ENCODE measurements at places on chromosomes 4 and X. TPM values are rescaled to one million over a fixed set of nuclear protein-coding genes. Genes with fewer than 3 reads are reported as not detected.

- no peak for DNase-seq
Measured at GRCh38 chr4:137635108-137635507, 102.8 kb upstream of the PCDH18 start.

The TLR2 gene
- total RNA-seq, result 8.9 TPM

The JCHAIN gene
- total RNA-seq, result 2.0 TPM

DNA sequence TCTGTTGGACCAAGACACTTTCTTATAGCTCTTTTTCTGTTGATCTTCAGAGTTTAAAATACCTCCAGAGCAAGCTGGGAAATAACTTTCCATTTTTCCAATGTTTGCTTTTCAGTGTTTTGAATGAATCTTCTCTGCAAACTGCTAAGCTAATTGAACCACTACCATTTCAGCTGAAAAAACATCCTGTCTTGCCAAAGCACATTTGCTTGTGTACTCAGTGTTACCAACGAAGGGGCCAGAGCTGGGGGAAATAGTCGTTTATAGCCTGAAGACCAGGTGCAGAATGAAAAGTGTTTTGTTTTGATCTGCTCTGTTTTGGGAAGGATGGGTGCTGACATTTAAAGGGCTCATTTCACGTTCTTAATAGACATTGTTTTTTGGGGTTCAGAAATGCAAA lies 88.4 kb upstream of the CLNK start:
- DNase-seq, result no peak

The CXCL10 gene
- total RNA-seq, result 0.51 TPM

The USP26 gene
- not detected for total RNA-seq

GRCh38 chr4:40070387-40070786 lies 13.7 kb downstream of the N4BP2 start:
- no peak for DNase-seq

The PPARGC1A gene
- 9.2 TPM for total RNA-seq

- peak; percentile 10 for DNase-seq
Measured at GRCh38 chrX:51336584-51336983, 4.0 kb downstream of the NUDT10 start.

- DNase-seq, result no peak
Measured at GRCh38 chrX:110584083-110584482, 211.5 kb downstream of the CHRDL1 start.

GRCh38 chr4:91600301-91600700 lies 703.5 kb upstream of the GRID2 start:
- no peak for DNase-seq

The MMRN1 gene
- 10.6 TPM for total RNA-seq

GRCh38 chr4:133799717-133800315 lies 401.8 kb downstream of the PABPC4L start:
- DNase-seq, result no peak

- no peak for DNase-seq
Measured at GRCh38 chr4:175380841-175381240, 431.2 kb downstream of the GPM6A start.

The PJA1 gene
- total RNA-seq, result 89.9 TPM

DNA sequence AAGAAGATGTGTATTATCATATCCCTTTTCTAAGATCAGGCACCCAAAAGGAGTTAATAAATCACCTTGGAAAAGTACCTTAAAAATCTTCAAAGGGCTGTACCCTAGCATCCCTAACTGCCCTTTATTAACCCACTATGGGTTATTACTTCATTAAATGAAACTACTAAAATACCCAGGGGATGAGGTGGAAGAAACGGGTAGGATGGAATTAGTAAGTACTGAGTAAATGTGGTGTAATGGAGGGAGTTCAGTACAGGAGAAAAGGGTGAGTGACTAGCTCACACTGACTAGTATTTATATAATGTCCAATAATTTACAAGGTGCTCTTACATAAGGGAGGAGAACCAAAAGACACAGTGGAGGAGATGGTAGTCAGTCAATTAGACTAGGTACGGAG lies 51.0 kb upstream of the RASGEF1B start:
- DNase-seq, result no peak

DNA sequence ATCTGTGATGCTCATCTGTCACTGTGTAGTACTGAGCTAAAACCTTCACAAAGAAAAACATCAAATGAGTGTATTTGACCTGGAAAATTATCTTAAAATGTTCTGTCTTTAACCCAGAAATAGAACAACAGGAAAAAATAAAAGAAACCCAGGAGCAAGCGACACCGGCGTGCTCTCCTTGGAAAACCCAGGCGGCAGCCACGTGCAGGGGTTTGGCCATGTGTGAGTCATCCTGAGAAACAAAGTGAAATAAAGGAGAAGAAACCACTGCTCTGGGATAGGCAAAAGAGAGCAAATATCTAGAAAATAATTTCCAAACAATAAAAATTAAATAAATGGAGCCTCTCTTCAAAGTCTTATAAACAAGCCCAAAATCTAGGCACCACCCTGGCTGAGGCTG lies 20.0 kb upstream of the TMEM128 start:
- no peak for DNase-seq

DNA sequence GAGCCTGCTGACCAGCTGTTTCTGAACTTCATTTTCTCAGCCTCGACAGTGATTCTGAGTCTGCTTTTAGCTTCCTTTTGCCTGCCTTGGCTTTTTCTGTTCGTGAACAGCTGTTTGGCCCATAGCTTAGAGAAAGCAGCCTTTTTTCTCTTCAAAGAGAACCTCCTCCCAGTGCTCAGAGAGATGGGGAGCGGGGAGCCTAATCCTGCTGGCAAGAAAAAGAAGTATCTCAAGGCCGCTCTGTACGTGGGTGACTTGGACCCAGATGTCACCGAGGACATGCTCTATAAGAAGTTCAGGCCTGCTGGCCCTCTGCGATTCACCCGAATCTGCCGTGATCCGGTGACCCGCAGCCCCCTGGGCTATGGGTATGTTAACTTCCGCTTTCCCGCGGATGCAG lies 756 bp downstream of the PABPC5 start:
- DNase-seq, result no peak

- no peak for DNase-seq
Measured at GRCh38 chr4:21869978-21870745, 78.4 kb downstream of the KCNIP4 start.

The CORIN gene
- total RNA-seq, result 6.0 TPM

GRCh38 chr4:77031544-77031943 lies 44.2 kb downstream of the CCNI start:
- no peak for DNase-seq

DNA sequence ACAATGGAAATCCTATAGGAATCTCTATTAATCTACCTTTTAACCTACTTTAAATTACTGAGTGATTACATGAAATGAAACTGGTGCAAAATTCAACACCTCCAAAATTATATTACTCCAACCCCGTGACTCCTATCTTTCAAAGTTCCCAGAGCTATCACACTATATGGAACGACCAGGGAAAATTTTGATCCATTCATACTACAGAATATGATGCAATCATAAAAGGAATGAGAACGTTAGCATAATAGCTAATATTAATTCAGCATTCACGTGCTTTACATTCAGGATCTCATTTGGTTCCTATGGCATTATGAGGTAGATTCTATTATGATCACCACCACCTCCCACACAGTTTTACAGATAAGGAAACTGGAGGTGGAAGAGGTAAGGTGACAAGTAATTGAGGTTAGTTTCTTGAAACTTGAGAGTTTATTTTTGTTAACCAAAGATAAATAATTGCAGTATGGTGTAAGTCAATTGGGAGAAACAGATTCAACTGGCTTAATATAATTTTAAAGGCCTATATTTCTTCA lies 29.4 kb upstream of the INTS6L start:
- DNase-seq, result no peak

GRCh38 chr4:45869184-45869583 lies 254.7 kb downstream of the GABRG1 start:
- no peak for DNase-seq

The TIGD4 gene
- total RNA-seq, result 0.64 TPM

DNA sequence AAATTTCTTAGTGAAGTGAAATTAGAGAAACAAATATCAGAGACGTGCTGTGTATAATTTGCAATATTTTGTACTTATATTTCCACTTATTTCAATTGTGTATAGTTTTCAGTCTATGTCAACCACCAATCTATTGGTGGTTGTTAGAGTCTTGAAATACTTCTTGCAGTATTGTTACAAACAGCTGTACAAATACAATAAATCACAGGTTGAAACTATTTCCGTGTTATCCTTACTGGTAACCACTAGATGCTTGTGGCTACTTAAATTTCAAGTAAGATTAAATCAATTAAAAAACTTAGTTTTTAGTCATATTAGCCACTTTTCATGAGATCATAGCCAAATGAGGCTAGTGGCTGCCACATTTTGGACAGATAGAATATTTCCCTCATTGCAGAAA lies 520.5 kb downstream of the GBA3 start:
- no peak for DNase-seq

DNA sequence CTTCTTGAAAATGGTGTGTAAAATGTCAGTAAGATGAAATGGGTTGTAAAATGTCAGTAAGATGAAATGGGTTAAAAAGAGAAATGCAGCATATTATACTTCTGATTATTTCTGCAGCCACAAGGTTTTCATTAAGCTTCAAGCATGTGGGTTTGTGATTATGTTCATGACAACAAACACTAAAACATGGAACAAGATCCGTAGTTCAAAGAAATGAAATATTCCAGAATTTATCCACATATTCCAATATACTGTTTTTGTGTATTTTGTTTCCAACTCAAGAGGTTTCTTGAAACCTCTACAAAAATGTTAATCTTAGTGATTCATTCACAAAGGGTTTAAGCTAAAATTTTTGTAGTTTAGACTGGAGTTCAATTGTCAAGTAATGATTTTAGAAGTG lies 84.0 kb downstream of the ADAMTS3 start:
- DNase-seq, result no peak

DNA sequence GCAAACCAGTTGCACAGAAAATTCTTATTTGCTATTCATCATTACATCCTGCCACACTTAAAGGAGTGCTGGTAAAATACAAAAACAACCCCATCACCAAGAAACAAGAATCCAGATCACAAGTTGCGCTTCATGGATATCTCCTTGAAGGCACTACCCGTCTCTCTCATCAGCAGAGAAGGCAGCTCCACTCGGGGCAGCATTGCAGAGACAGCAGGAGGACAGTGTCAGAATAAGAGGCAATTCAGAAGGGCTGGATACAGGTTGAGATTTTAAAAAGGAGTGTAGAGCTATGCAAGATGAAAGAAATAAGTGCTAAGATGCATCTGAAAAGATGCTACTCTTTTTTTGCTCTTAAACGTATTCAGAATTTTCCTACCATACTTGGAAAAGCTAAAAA lies 71.4 kb downstream of the LDB2 start:
- no peak for DNase-seq

- no peak for DNase-seq
Measured at GRCh38 chr4:15586066-15586465, 69.1 kb downstream of the FBXL5 start.

The STS gene
- total RNA-seq, result 9.8 TPM

DNA sequence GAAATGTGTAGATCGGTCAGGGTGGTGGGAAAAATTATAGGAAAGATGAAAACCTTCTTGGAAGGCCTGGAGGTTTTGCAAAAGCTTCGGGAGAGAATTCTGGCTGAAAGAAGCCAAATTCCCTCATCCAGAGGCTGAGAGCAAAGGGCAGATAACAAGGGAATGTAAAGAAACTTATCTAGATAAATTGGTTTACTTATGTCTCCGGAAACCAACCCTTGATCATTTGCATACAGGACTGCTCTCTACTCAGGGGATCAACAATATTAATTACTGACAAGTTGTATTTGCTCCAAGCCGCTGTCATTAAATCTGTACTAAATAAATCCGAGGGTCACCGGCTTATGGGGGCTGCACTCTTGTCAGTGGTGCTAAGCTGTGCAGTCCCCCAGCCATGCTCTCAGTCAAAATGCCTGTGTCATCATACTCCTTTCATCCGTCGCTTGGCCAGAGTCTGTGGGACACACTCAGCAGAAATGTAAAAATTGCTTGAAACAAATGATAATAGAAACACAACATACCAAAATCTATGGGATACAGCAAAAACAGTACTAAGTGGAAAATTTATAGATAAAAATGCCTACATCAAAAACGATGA lies 715.7 kb downstream of the KCTD8 start:
- DNase-seq, result no peak

The MORF4L2 gene
- total RNA-seq, result 287 TPM

All from prostate gland (tissue), 2 donors.